ENCODE measurements at places on chromosomes 12 and 14.

GRCh38 chr14:26966908-26967307, 369.1 kb upstream of the NOVA1 start:
- no peaks in the 10 kb centered on the region for H3K27me3 ChIP-seq
- no peak for DNase-seq
- H3K4me1 ChIP-seq, result no peaks in the 10 kb centered on the region
- H3K36me3 ChIP-seq, result no peaks in the 10 kb centered on the region
- H3K27ac ChIP-seq, result no peak overlapping the region

- no peaks in the 10 kb centered on the region for H3K36me3 ChIP-seq
- peak; percentile 42 for DNase-seq
- H3K27me3 ChIP-seq, result peaks cover 24% of the 10 kb centered on the region
- peak overlapping the region; percentile 66 for H3K27ac ChIP-seq
- H3K4me1 ChIP-seq, result peaks cover 45% of the 10 kb centered on the region
Measured at GRCh38 chr14:54669721-54670561, 103.0 kb downstream of the SAMD4A start.

DNA sequence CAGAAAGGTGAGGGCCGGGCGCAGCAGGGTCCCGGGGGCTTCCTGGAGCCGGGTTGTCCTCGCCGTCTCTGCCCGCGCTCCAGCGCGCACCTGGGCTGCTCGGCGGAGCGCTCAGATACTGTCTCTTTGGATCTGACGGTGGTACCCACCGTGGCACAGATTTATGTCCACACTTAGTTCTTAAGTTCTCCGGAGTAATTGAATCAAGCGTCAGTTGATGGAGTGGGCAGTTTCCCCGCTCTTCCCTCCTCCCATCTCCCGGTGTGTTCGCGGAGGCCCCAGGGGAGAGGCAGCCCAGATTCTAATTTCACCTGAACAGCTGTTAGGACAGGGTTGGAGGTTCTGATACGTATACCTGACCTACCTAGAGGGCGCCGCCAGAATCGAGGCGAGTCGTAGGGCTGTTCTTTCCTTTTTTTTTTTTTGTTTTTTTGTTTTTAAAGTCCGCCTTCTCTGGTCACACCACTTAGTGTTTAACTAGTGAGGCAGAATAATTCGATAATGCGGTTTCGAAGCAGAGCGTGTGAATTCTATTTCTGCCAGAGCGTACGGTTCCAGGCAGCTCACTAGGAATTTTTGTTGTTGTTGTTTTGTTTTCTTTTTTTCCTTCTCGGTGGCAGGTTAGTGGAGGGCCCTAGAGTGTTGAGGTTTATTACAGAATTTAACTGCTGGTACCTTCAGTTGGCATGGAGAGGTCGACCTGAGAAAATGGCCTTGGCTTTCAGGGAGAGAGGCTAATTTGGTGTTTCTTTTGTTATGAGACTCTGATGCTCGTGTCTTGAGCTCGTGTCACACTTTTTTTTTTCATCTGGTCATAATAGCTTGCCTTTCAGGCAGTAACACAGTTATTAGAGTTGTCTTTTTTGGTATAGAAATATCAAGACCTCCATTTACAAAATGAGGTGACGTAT, 22.3 kb upstream of the GNS start:
- H3K27ac ChIP-seq, result peak overlapping the region; percentile 80
- peak; percentile 47 for DNase-seq
- no peaks in the 10 kb centered on the region for H3K36me3 ChIP-seq
- peak overlapping the region; percentile 76 for H3K4me3 ChIP-seq
- peaks cover 16% of the 10 kb centered on the region for H3K4me1 ChIP-seq

- H3K4me1 ChIP-seq, result no peaks in the 10 kb centered on the region
- H3K4me3 ChIP-seq, result no peak overlapping the region
- H3K27me3 ChIP-seq, result no peaks in the 10 kb centered on the region
- H3K36me3 ChIP-seq, result no peaks in the 10 kb centered on the region
Measured at GRCh38 chr14:38385836-38386235, 129.9 kb upstream of the CLEC14A start.

DNA sequence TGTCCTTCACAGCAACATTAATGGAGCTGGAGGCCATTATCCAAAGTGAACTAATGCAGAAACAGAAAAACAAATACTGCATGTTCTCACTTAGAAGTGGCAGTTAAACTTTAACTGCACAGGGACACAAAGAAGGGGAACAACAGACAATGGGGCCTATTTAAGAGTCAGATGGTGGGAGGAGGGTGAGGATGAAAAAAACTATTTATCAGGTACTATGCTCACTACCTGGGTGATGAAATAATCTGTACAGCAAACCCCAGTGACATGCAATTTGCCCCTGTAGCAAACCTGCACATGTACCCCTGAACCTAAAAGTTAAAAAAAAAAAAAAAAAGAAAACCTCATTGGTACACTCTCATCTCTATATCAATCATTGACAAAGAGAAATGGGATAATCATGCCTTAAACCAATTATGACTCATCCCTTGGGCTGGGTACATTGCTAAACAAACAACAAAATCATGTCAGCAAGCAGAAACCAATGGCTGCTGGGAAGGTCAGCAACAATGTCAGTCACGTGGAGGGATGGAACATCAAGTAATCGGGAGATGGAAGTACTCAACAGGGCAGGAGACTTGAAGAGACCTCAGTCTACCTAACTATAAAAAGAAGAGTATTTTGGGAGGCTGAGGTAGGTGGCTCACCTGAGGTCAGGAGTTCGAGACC, 479.2 kb downstream of the RMST start:
- no peak overlapping the region for H3K4me3 ChIP-seq
- no peaks in the 10 kb centered on the region for H3K4me1 ChIP-seq
- DNase-seq, result no peak
- H3K27me3 ChIP-seq, result no peaks in the 10 kb centered on the region
- no peak overlapping the region for H3K27ac ChIP-seq
- no peaks in the 10 kb centered on the region for H3K36me3 ChIP-seq

GRCh38 chr12:121184425-121184824, 25.5 kb upstream of the P2RX4 start:
- no peak overlapping the region for H3K4me3 ChIP-seq
- peaks cover 7% of the 10 kb centered on the region for H3K36me3 ChIP-seq
- H3K4me1 ChIP-seq, result peaks cover 6% of the 10 kb centered on the region
- no peaks in the 10 kb centered on the region for H3K27me3 ChIP-seq
- no peak overlapping the region for H3K27ac ChIP-seq

- H3K27ac ChIP-seq, result no peak overlapping the region
- no peaks in the 10 kb centered on the region for H3K36me3 ChIP-seq
- peaks cover under 1% of the 10 kb centered on the region for H3K4me1 ChIP-seq
- no peak overlapping the region for H3K4me3 ChIP-seq
Measured at GRCh38 chr12:2588345-2588744, 206.4 kb upstream of the FKBP4 start.

DNA sequence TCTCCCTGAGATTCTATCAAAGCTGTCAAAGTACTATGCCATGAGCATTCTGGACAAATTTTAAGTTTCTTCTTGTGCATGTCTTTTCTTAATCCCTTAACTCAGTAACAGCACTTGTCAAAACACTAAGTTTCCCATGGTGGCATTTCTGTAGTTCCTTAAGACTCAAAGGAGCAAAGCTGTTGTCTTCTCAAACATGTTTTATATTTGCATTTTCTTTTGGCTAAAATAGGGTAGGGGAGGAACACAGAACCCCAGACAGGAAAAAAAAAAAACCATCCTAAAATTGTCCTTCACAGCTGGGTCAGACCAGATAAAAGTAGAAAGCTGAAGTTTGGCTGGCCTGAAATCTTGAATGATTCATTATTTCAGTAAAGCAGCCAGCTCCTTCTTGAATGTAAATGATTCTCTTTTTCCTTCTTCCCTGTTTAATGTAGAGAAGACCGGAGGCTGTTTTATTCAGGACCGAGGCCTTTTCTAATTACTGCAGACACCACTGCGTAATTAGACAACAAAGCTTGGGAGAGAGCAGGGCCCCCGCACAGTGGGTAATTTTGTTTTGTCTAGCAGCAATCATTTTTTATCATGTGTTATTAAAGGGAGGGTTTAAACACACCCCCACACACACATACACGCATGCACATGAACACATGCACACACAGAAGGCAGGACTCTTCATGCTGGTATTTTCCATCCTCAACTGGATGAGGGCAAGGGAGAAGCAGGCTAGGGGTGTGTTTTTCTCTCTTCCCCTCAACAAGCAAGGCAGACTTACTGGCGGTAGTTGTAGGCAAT, 51.0 kb downstream of the PAH start:
- H3K27me3 ChIP-seq, result no peaks in the 10 kb centered on the region
- no peaks in the 10 kb centered on the region for H3K4me1 ChIP-seq
- no peak overlapping the region for H3K4me3 ChIP-seq
- no peaks in the 10 kb centered on the region for H3K36me3 ChIP-seq

DNA sequence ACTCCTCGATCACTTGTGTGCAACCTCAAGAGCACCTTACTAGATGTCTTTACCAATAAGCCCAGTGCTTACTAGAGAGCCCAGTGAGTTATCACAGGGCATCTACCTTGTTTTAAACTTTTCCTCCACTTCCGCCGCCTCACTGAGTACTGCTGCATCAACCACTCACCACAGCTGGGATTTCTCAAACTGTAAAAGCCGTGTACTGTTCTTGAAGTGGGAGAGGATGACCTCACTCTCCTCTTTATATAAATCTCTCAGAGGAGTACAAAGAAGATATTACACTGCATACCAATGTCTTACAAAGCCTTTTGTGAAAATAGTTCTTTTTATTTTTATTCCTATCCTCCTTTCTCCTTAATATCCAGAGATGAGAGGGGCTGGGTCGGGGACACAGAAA, 94.1 kb downstream of the PLCZ1 start:
- no peak overlapping the region for H3K27ac ChIP-seq
- no peaks in the 10 kb centered on the region for H3K4me1 ChIP-seq
- H3K4me3 ChIP-seq, result no peak overlapping the region
- no peaks in the 10 kb centered on the region for H3K27me3 ChIP-seq
- no peak for DNase-seq

GRCh38 chr14:52339262-52339661, 25.1 kb downstream of the PTGER2 start:
- peaks cover 14% of the 10 kb centered on the region for H3K4me1 ChIP-seq
- no peaks in the 10 kb centered on the region for H3K36me3 ChIP-seq
- no peak for DNase-seq
- H3K27ac ChIP-seq, result no peak overlapping the region

DNA sequence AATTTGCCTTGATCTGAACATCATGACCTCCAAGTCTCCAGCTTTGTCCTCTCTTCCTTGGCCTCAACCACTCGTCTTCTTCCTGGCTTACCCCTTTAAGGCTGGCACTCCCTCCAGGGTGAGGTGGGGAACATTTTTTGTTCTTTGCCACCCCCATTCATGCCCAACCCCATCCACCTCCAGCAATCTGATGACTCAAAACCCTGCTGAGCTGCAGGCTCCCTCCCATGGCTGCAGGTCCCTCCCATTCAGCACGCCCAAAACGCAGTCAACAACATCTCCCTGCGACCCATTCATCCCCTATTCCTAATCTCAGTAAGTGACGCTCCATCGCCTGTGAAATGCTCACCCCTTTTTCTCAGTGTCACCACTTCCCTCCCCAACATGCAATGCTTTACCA, 138.8 kb upstream of the PRMT8 start:
- H3K27ac ChIP-seq, result no peak overlapping the region
- no peak for DNase-seq

- H3K27me3 ChIP-seq, result no peaks in the 10 kb centered on the region
- H3K4me3 ChIP-seq, result peak overlapping the region; percentile 80
Measured at GRCh38 chr12:96720363-96720705, 186.7 kb upstream of the NEDD1 start.

DNA sequence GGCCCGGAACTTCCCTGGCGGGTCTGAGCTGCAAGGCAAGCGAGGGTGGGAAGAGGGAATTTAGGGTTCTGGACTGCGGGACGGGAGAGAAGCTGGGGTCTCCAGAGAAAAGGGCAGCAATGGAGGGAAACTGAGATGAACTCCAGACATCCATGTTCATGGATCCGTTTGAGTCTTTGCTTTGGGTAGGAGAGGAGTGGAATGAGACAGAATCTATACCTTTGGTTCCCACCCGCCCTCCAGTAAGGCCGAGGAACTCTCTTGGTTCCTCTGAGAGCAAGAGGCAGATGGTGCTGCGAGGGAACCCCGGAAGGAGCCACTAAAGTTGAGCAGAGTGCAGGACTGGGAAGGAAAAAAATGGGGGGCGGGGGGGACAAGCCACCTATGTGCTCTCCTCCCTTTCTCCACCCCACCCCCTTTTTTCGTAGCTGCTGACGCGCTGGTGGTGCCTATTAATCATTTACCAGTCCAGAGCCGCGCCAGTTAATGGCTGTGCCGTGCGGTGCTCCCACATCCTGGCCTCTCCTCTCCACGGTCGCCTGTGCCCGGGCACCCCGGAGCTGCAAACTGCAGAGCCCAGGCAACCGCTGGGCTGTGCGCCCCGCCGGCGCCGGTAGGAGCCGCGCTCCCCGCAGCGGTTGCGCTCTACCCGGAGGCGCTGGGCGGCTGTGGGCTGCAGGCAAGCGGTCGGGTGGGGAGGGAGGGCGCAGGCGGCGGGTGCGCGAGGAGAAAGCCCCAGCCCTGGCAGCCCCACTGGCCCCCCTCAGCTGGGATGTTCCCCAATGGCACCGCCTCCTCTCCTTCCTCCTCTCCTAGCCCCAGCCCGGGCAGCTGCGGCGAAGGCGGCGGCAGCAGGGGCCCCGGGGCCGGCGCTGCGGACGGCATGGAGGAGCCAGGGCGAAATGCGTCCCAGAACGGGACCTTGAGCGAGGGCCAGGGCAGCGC, 1.2 kb downstream of the SSTR1 start:
- peaks cover 31% of the 10 kb centered on the region for H3K4me1 ChIP-seq
- DNase-seq, result peak; percentile 45
- H3K27ac ChIP-seq, result no peak overlapping the region
- H3K27me3 ChIP-seq, result peaks cover 70% of the 10 kb centered on the region

DNA sequence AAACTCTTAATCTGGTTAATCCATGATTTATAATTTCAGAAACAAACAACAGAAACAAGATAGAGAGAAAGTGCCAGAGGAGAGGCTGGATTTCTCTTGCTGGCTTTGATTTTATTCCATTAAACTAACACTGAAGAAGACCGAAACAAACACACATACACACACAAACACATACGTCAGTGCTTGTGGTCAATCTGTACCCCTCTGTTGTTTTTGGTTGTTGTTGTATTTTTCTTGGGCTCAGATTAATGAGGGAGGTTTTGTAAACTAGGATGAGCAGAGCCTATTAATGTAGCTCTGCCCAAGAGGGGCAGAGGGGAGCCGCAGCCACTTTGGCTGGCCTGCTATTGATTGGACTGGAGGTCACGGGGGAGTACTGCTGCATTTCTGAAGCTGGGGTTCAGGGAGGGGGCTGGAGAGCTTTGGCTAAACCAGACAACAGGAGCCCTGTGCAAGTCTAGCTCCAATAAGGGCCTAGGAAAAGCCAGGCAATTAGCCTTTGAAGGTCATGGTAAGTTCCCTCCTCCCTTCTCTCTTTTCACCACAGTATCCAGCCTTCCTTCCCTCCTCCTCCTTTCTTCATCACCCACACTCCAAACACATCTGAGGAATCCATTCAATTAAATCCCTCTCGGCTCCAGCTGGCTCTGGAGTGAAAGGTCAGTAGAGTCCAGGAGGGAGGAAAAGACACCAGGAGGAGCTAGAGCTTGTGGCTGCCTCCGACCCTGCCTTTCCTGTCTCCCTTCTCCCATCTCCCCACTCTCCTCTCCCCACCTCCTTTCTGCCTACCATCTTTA, 344.1 kb upstream of the LMO3 start:
- H3K36me3 ChIP-seq, result no peaks in the 10 kb centered on the region
- H3K27ac ChIP-seq, result no peak overlapping the region
- H3K27me3 ChIP-seq, result no peaks in the 10 kb centered on the region
- no peaks in the 10 kb centered on the region for H3K4me1 ChIP-seq
- DNase-seq, result no peak
- no peak overlapping the region for H3K4me3 ChIP-seq

- DNase-seq, result no peak
- H3K4me3 ChIP-seq, result no peak overlapping the region
- H3K27ac ChIP-seq, result no peak overlapping the region
- H3K36me3 ChIP-seq, result no peaks in the 10 kb centered on the region
- no peaks in the 10 kb centered on the region for H3K4me1 ChIP-seq
Measured at GRCh38 chr12:116294454-116295165, 17.1 kb upstream of the MED13L start.

- peaks cover 24% of the 10 kb centered on the region for H3K4me1 ChIP-seq
- H3K27ac ChIP-seq, result no peak overlapping the region
- H3K36me3 ChIP-seq, result no peaks in the 10 kb centered on the region
Measured at GRCh38 chr12:96103067-96103644, 67.8 kb upstream of the LTA4H start.

All from activated T-cell treated with anti-CD3 and anti-CD28 coated beads, Interleukin-2, amount 50 U/mL, for 24 hours (primary cell).